ENCODE measurements at places on chromosomes 11 and 22.

- DNase-seq, result peak; percentile 33
- H3K27ac ChIP-seq, result no peak overlapping the region
- H3K4me3 ChIP-seq, result no peak overlapping the region
Measured at GRCh38 chr11:35927682-35928081, 16.2 kb upstream of the LDLRAD3 start.

- H3K36me3 ChIP-seq, result no peaks in the 10 kb centered on the region
- H3K4me1 ChIP-seq, result no peaks in the 10 kb centered on the region
- H3K27me3 ChIP-seq, result no peaks in the 10 kb centered on the region
- no peak overlapping the region for H3K27ac ChIP-seq
- no peak for DNase-seq
- H3K4me3 ChIP-seq, result no peak overlapping the region
Measured at GRCh38 chr22:44956840-44957767, 52.7 kb downstream of the PHF21B start.

DNA sequence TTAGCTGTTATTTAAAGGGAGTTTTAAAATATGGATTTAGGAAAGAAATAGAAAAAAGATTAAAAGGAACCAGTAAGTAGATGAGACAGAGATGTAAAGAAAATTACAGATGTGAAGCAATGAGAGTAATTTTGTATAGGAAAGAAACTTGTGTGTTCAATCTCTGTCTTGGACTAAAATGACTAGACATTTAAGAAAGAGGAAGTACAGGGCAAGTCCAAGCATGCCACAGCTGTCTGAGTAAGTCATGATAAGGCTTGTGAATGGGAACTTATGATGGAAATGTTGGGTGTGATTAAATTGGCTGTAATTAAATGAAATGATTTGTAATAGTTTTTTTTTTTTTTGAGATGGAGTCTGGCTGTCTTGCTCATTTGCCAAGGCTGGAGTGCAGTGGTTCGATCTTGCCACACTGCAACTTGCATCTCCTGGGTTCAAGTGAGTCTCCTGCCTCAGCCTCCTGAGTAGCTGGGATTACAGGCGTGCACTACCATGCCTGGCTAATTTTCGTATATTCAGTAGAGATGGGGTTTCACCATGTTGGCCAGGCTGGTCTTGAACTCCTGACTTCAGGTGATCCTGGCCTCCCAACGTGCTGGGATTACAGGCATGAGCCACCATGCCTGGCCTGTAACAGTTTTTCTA is 5.9 kb upstream of the ACY3 start:
- no peaks in the 10 kb centered on the region for H3K27me3 ChIP-seq
- no peak overlapping the region for H3K4me3 ChIP-seq
- no peak overlapping the region for H3K27ac ChIP-seq
- H3K36me3 ChIP-seq, result no peaks in the 10 kb centered on the region
- no peak for DNase-seq

DNA sequence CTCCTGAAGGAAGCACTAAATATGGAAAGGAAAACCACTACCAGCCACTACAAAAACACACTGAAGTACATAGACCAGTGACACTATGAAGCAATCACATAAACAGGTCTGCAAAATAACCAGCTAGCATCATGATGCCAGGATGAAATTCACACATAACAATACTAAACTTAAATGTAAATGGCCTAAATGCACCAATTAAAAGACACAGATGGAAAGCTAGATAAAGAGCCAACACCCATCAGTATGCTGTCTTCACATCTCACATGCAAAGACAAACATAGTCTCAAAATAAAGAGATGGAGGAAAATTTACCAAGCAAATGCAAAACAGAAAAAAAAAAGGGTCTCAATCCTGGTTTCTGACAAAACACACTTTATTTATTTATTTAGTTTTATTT is 171.7 kb downstream of the TTC28 start:
- H3K27me3 ChIP-seq, result no peaks in the 10 kb centered on the region
- no peaks in the 10 kb centered on the region for H3K36me3 ChIP-seq
- no peaks in the 10 kb centered on the region for H3K4me1 ChIP-seq
- no peak for DNase-seq

DNA sequence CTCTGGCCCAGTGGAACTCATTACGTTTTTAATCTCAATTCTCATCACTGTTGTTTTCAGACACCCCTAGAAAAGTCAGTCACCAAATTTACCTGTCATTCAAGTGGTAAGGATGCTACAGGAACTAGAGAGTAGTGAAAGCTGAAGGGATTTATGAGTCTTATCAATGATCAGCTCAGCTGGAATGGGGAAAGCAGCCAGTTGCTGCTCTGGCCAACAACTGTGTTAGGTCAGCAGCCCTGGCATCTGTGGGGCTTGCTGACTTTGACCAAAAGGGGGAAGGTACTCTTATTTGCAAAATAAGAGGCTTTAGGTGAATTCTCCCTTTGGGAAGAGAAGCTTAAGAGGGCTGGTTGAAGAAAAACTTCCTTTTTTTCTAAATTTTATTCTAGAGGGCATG is 76.2 kb upstream of the HORMAD2 start:
- no peak overlapping the region for H3K27ac ChIP-seq
- DNase-seq, result no peak
- H3K27me3 ChIP-seq, result no peaks in the 10 kb centered on the region
- no peaks in the 10 kb centered on the region for H3K36me3 ChIP-seq

Data from testis (tissue), 5 donors.